ENCODE measurements at places on chromosomes 12 and 14. TPM values are rescaled to one million over a fixed set of nuclear protein-coding genes. Genes with fewer than 3 reads are reported as not detected.

GRCh38 chr14:89406941-89407340, 10.1 kb downstream of the FOXN3 start:
- DNase-seq: no peak

DNA sequence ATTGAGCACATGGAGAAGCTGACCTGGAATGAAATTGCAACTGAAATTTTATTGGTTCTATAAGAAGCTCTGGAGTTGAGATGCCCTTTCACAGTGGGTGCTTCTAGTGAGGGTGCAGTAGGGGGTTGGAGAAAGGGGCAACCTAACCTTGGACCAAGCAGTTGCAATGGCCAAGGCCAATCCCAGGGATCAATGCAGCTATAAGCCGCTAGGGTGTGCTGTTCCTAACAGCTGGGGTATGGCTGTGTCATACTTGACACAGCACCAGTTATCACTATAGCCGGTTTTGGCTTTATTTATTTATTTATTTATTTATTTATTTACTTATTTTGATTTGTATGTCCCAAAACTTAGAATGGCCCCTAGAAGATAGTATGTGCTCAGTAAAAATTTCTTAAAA, 505.9 kb downstream of the FLRT2 start:
- DNase-seq: no peak

The KCNJ8 gene
- 38.0 TPM for total RNA-seq

- no peak for DNase-seq
Observed at GRCh38 chr12:125091401-125091800, 26.2 kb downstream of the AACS start.

- no peak for DNase-seq
Observed at GRCh38 chr14:23664207-23664885, 28.2 kb downstream of the DHRS2 start.

The MYL2 gene
- 24,495 TPM for total RNA-seq

GRCh38 chr12:121590476-121591143, 9.8 kb upstream of the KDM2B start:
- DNase-seq: no peak

The EFS gene
- total RNA-seq: 3.7 TPM

GRCh38 chr12:105218434-105218833, 17.5 kb downstream of the APPL2 start:
- DNase-seq: no peak

- DNase-seq: no peak
Observed at GRCh38 chr12:56348776-56349175, 10.1 kb downstream of the IL23A start.

Measured in cardiac septum (tissue), 1 donor.